ENCODE measurements at places on chromosomes 3 and 15.

- no peak for DNase-seq
Observed at GRCh38 chr15:88166082-88166993, 90.2 kb downstream of the NTRK3 start.

GRCh38 chr3:64908251-64908685 lies 220.5 kb upstream of the ADAMTS9 start:
- DNase-seq = no peak

GRCh38 chr3:120393243-120393642 lies 44.1 kb upstream of the LRRC58 start:
- no peak for DNase-seq

GRCh38 chr3:47715928-47716327 lies 65.8 kb downstream of the SMARCC1 start:
- DNase-seq = no peak

- DNase-seq = no peak
Observed at GRCh38 chr3:104805508-104805907, 561.2 kb upstream of the ALCAM start.

DNA sequence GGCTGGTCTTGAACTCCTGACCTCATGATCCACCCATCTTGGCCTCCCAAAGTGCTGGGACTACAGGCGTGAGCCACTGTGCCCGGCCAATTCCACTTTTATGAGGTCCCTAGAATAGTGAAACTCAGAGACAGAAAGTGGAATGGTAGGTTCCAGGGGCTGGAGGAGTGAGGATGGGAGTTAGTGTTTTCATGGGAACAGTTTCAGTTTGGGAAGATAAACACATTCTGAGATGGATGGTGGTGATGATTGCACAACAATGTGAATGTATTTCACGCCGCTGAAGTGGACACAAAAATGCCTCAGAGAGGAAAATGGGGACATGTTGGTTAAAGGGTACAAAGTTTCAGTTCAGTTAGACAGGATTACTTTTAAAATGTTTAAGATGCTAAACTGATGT lies 22.5 kb upstream of the HDAC11 start:
- DNase-seq = no peak

GRCh38 chr15:60704717-60705116 lies 225.8 kb upstream of the ICE2 start:
- no peak for DNase-seq

- no peak for DNase-seq
Observed at GRCh38 chr15:42604894-42605744, 29.7 kb downstream of the STARD9 start.

GRCh38 chr15:51736751-51737521 lies 519 bp downstream of the LYSMD2 start:
- no peak for DNase-seq

GRCh38 chr15:72516777-72517176 lies 42.6 kb downstream of the ARIH1 start:
- no peak for DNase-seq

DNA sequence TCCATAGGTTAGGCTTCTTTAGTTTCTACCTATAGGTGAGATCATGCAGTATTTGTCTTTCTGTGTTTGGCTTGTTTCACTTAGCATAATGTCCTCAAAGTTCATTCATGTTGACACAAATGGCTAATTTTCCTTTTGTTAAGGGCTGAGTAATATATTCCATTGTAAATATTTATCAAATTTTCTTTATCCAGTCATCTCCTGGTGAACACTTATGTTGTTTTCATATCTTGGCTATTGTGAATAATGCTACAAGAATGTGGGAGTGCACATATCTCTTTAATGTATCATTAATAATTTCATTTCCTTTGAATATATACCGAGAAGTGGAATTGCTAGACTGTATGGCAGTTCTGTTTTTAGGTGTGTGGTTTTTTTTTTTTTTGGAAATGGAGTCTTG lies 250.9 kb upstream of the SEMA6D start:
- no peak for DNase-seq

DNA sequence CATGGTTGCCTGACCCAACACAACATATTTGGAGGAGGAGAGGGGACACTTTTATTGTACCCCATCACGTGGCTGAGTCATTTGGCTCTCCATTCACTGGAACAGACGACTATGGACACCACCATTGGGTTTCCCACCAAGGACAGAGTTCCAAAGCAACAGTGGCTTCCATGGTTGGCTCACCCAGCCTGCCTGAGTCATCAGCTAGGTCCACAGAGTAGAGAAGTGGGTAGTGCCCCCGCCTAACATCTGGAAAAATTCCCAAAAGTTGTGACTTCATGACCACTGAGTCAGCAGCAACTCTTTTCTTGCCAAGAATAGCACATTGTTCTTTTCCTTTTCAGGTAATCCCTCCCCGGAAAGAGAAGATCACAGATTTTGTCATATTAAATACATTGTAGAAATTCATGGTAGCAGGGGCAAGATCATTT lies 3.0 kb upstream of the PPP1R2 start:
- no peak for DNase-seq

GRCh38 chr3:122366379-122366749 lies 16.7 kb downstream of the MIX23 start:
- no peak for DNase-seq

DNA sequence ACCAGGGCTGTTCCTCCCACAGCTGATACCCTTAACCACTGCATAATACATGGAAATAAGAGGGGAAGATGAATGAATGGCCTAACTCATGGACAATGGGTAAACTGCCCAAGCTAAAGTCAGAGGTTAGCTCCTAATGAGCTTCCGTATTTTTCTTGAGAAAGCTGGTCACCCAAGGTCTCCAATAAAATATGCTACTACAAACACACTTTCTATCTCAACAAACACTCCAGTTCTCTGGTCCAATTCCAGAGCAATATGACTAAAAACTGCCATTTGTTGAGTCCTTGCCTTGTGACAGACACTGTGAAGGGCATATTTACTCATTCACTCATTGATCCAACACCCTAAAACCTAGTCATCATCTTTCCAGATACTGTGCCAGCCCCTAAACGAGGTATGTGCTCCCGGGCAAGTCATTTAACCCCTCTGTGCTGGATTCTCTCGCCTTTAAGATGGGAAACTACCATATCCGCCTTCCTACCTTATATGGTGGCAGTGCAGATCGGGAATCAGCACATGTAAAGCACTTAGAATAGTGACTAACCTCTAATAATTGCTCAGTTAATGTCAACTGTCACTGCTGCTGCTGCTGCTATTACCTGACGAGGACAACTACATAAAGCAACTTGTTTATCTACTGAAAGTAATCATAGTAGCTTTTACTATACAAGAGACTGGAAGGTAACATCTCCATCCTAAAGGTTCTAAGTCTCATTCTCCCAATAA lies 89.1 kb downstream of the XXYLT1 start:
- no peak for DNase-seq

DNA sequence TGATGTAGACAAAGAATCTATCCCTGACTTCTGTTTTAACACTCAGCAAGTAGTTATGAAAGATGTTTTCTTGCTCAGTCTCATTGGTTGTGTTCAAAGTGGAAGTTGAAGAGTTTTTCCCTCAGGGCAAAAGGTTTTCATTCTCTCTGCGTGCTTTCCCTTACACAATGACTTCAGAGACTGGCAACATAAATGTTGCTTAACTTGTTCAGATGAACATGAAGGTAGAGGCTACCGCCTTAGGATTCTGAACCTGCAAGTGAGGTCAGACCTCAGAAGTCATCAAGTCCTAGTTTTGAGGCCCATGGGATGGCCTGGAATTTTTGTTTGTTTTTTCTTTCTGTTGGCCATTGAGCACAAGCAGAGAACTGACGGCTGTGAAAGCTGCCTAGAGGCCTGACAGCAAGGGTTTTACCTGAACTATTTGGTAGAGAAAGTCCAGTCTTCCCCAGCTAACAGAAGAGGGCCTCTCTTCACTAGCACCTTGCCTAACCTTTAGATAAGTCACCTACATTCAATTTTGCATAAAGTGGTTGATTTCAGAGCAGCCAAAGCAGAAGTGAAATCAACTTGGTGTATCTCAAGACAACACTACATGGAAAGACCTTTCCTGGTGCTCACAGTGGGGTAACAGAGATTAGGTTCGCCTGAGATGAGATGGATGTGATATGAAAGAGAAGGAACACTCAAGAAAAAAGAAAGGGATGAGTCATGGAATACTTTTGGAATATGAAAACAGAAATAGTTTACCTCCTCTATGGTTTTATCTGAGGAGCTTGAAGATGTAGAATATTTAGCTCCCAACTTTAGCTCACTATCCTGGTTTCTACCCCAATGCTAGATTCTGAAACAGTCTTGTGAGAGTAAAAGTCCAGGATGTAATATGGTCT lies 53.6 kb upstream of the AP4E1 start:
- no peak for DNase-seq

DNA sequence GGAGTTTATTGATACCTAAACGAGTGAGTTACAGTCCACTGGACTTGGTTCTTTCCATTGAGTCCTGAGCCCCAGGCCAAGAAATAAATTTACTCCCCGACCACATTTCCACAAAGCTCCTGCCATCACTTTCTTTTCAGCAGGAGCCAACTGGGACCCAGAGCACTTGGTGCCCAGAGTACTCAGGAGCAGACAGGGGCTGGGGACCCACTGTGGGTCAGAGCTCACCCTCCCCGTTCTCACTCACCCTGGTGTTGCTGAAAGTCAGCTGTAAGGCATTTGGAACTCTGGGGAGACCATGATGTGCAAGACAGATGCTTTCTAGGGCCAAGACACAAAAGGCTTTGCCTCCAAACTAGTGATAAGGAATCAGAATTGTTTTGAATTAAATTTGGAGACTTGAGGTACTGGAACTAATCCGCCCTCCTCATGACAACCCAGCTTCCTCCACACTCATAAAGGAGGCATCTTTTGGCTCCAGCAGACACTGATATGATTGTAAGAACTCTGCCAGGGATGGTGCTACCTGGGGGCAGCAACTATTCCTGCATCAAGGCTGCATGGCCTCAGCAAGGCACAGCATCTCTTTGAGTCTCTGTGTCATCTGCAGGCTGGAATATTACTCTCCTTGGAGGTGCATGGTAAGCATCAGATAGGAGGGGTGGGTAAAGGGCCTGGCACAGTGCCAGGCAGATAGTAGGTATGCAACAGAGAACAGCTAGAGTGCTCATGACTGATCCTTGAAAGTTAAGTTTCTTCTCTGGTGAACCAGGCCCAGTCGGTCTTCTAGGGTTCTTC lies 7.3 kb upstream of the CAMK1 start:
- no peak for DNase-seq

DNA sequence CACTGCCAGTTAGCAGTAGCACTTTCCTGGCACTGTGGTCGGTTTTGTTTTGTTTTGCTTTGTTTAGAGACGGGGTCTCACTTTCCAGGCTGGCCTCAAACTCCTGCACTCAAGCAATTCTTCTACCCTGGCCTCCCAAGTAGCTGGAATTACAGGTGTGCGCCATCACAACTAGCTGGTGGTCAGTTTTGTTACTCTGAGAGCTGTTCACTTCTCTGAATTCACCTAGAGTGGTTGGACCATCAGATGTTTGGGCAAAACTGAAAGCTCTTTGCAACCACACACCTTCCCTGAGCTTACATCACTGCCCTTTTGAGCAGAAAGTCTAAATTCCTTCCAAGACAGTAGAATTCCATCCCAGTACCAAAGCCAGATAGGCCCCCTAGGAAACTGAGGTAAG lies 22.6 kb downstream of the CLDN18 start:
- no peak for DNase-seq

DNA sequence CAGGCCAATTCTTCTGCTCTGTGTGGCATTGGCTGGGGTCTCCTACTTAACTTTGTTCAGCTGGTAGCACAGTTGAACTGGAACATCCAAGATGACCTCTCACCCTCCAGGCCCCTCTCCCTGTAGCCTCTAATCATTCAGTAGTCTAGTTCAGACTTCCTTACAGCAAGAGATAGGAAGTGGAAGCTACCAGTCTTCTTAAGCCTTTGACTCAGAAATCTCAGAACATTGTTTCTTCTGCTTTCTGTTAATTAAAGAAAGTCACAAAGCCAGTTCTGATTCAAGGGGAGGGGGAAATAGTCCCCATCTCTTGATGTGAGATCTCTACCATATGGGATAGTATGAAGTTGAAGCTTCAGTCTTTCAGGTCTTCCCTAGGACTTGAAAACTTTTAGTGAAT lies 18.8 kb upstream of the SACM1L start:
- DNase-seq = no peak

GRCh38 chr3:52193065-52193464 lies 4.9 kb upstream of the ALAS1 start:
- no peak for DNase-seq

DNA sequence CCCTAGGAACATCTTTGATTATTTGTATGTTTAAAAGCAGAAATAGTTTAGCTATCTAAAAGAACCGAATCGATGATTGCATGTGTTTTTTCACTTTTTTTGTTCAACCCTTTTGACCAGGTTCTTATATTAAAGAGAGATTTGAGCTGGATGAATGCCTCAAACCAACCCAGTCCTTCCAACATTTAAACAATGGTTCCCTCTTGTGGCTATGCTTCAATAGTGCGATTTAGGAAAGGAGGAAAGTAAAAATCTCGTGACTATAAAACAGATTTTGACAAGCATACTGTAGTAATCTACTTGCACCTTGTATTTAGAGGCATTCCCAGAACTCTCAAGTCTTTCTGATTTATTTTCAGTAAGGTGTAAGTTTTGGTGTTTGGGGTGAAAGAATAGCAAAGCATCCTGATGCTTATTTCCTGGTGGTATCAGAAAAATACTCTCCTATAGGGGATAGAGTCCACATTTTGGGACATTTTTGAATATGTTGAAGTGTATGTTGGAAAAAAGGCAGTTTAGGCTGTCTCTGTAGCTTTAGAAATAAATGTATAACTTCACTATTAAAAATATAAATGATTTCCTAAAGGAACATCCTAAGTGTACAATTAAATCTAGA lies 159.6 kb upstream of the KCNH8 start:
- peak; percentile 21 for DNase-seq

DNA sequence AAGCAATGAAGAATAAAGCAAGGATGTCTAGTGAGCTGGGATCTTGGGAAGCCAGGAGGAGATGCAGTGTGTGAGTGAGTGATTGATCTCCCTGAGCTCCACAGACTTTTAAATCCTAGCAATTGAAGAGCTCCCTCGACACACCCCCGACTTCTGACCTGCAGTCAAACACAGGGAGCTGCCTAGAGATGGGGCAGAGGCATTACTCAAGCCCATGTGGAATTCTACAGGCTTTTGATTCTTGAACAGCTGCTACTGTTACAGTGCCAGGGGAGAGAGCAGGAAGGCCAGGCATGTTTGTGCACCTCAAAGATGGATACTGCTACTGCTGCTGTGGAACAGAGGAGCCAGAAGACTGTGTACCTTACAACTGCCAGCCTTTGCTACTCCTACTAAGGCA lies 1403.1 kb upstream of the ALCAM start:
- no peak for DNase-seq

GRCh38 chr3:172364374-172365027 lies 83.8 kb downstream of the GHSR start:
- DNase-seq = no peak

DNA sequence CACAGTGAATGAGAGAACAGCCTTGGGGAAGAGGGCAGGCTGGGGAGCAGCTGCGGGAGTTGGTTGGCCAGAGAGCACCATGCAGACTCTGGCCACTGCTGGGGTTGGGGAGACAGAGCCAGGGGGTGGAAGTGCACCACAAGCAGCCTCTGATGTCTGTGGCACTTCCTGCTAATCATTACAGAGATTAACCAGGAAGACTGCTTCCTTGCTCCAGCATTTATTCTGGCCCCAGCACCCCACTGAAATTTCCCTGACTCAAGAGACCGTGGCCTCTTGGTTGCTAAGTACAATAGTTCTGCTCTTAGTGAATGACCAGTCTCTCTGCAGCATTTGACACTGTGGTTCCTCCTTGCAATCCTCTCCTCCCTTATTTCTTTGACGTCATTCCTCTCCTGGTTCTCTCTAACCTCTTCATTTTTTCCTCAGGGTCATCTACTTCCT lies 266.2 kb upstream of the ROPN1 start:
- no peak for DNase-seq
